Right atrium auricular region (tissue), 2 donors: ENCODE measurements at places on chromosomes 16 and 17.
A peak's percentile ranks its signal among the peaks of the same experiment; 100 is the strongest.

GRCh38 chr17:73782641-73783381 lies 138.6 kb upstream of the SDK2 start:
- DNase-seq: no peak

GRCh38 chr16:78980825-78981224 lies 619.7 kb downstream of the MAF start:
- DNase-seq: no peak

DNA sequence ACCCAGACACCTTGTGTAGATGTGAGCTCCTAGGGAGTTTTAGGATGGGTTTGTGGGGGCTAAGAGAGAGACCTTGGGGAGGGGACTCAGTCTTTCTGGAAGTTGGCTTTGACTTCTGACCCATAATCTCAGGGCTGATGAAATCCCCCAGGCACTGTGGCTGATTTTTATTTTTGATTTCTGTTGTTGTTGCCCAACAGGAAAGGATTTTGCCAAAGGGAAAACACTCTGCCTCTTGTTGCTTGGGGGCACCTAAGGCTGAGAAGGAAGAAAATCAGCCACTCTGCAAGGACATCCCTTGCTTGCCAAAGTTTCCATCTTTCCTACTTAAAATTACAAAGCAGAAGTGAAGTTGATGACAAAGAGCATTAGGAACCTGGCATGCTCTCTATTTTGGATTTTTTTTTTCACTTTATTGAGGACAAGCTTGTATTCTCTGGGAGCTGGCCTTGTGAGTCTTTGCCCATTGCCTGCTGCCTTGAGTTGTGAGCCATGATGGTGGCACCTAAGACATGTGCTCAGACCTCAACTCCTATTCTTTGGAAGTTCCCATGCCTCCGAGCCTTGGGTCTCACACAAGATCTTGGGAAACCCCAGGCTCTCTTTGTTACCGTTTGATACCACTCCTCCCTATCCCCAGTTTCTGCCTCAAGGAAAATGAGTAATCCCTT lies 3.2 kb upstream of the C1QTNF1 start:
- no peak for DNase-seq

- DNase-seq: no peak
These were observed 16.3 kb upstream of the MYO15B start for GRCh38 chr17:75571197-75571884.

DNA sequence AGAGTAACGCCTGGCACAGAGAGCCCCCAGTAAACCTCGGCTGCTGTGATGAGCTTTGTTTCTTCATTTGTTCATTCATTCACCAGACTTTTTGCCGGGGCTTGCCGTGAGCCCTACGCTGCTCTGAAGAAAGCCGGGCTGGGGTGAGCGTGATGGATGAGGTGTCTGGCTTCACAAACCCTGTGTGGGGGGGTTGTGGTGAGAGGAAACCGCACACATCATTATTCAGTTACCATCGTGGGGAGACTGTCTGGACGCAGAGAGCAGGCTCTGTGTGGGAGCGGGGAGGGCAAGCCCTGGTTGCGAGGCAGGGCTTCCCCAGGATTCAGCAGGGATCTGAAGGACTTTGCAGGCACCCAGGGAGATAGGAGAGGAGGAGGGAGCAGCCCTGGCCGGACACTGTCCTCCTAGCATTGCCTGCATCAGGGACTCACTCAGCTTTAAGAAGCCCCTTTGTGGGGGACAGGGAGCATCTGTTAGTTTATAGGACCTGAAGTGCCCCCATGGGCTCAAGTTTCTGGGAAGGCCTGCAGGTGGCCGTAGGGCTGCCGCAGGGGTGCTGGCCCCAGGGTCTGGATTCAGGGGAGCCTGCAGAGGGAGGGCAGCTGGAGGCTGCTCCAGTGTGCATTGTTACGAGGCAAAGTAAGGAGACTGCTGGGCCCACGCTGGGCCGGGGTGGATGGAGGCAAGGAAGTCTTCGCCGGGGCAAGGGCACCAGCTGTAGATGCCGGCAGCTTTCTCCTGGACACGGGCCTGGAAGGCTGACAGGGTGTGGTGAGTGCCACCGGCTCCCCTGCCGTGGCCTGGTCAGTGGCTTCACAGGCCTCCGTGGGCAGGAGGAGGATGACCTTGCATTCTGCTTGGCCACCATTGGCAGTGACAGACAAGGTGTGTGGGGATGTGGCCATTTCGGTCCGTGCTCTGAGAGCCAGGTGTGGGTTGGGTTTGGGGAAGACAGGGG lies 334.5 kb downstream of the SEC14L1 start:
- DNase-seq: no peak

- no peak for DNase-seq
These were observed 21.0 kb upstream of the ZNF750 start for GRCh38 chr17:82860606-82861392.

- no peak for DNase-seq
These were observed 9.6 kb upstream of the CES1 start for GRCh38 chr16:55842369-55843104.

DNA sequence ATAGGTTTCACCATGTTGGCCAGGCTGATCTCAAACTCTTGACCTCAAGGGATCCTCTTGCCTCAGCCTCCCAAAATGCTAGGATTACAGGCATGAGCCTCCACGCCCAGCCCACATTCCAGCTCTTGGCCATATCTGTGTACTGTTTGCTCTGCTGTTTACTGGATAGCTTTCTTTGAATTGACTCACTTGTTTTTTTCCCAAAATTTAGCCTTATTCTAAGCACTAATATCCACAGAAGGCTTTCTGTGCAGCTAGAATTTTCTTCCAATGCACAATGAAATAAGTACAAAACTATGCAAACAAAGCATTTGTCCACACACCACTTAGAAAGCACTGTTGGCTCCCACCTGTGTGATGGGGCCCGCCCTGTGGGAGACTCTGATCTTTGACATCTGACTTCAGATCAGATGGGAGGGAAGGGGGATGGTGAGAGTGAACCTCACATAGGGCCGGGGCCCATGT lies 72.2 kb downstream of the CLEC16A start:
- DNase-seq: no peak

DNA sequence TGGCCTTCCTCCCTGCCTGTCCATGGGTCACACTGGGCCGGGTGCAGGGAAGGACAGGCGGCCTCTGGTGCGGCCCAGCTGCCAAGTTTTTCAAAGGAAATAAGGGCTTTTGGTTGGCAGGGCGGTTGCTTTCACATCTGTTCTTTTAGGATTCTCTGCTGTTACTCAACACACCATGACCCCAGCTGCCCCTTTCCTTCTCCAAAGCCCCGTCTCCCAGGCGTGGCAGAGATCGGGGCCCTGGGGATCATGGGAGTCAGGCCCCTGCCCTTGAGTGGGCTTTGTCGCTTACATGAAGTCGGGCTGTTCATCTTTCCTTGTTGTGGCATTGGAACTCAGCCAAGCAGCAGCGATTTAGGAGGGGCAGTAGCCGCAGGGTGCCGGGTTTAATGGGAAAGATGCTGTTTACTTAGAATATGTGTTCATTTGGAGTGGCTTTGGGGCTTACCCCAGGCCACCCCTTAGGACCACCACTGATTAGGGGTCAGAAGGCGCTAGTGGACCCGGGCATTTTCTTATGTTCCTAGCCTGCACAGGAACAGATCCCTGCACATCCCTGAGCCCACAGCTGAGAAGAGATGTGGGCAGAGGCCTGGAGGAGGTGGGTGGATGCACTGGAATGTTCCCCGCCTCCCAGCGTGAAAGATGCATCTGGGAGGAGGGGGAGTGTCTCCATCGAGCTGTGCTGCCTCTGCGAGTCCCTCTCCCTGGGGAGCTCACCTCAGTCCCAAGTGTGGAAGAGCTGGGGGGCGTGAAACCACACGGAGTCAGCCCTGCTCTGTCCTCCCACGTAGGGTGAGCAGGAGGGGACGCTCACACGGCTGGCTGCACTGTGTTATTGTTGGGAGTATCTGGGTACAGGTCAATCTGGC lies 6.8 kb upstream of the ADCY7 start:
- peak; percentile 82 for DNase-seq

DNA sequence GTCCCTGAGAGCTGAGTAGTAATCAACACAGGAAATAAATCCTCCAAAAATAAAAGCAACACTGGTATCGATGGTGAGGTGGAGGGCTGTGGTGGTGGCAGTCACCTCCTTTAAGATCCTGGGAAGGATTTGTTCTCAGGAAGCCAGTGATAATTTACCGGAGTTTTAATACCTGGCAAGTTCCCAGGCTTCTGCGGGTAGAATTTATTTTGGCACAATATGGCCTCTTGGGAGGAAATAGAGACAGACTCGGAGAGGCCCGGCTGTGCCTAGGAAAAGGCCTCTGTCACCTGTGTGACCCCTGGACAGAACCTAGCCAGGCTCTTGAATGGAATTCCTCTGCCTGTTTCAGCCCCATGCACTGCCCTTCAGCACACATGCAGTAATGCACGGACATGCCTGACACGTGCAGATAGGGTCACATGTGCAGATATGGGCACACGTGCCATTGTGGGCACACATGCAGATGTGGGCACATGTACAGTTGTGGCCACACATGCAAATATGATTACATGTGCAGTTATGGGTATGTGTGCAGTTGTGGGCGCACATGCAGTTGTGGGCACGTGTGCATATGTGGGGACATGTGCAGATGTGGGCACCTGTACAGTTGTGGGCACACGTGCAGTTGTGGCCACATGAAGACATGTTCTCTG lies 33.5 kb downstream of the MGAT5B start:
- DNase-seq: no peak
